ENCODE measurements at places on chromosomes 6 and 20. TPM values are rescaled to one million over a fixed set of nuclear protein-coding genes. Genes with fewer than 3 reads are reported as not detected.

TRIM40 gene
- total RNA-seq: not detected

DNA sequence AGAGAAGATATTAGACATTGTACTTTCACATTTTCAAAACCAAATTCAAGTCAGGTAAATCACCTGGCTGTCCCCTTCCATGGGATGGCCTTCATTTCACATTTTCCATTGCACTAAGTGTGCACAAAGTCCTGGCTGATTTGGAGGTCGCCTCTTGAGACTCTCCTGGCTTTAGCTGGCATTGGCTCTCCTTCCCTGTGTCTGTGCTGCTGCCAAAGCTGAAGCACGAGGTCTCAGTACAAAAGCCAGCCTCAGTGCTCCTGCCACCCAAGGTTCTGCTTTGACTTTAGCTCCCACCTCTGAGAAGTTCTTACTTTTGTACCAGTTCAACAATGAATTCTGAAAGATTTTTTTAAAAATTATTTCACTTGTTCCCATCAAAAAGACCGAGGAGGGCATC lies 289.2 kb upstream of the CNR1 start:
- DNase-seq: no peak

DNA sequence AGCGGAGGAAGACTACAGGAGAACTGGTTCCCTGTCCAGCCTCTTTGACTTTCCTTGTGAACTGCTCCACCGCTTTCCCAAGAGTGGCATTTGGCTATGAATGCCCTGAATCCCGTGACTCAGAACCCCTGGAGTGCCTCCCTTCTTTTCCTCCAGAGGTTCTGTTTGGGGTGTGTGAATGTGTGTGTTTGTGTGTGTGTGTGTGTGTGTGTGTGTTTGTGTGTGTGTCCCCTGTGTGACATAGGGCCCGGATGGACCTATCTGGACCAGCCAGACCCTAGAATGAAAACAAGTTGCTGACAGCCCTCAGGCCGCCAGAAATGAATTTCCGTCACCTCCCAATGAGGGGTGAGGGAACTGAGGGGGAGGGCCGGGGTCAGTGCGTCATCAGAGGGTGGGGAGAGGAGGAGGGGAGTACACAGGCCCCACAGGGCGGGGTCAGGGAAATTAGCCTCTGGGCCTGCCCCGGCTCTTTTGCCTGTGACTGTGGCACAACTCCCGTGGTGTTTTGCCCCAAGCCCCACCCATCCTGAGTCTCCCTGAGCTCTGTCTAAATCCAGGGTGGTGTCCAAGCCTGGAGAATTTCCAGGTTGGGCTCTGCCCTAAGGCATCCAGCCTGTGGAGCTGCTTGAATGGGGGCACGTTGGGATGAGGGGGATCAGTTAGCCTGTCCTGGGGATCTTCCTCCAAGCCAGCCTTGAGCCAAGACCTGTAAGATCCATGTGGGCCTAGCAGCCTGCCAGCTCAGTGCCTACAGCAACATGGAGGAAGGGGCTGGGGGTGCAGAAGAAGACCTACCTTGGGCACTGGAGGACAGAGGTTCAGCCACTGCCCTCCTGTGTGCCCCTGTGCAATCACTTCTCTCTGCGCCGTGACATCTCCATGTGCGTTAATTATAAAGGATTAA lies 15.2 kb upstream of the MRPS18A start:
- peak; percentile 86 for DNase-seq

- no peak for DNase-seq
Observed at GRCh38 chr6:152529369-152529768, 107.8 kb downstream of the SYNE1 start.

GRCh38 chr6:158680481-158680880 lies 30.6 kb downstream of the SYTL3 start:
- DNase-seq: no peak
